ENCODE measurements at places on chromosomes 16 and 17. TPM values are rescaled to one million over a fixed set of nuclear protein-coding genes. Genes with fewer than 3 reads are reported as not detected.

DNA sequence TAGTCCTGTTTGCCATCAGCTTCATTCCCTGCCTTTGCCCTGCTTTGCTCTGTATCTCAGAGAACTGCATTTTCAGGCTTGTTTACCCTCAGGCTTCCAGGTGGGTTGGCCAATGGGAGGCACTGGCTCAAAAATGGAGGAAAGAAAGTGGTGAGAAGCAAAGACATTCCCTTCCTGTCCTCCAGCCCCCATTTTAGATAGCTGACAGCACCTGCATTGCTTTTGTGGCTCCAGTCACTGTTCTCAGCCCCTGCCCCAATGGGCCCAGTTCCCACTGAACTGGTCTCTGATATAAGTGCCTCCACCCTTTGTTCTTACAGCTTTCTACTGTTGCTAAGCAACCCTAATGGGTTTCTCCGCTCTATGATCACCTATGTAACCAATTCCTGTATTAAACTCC is 19.4 kb upstream of the SDK2 start:
- no peaks in the 10 kb centered on the region for H3K27me3 ChIP-seq
- H3K27ac ChIP-seq, result no peak overlapping the region
- no peak for DNase-seq
- H3K4me1 ChIP-seq, result no peaks in the 10 kb centered on the region

GRCh38 chr17:31900877-31901276 is 631 bp downstream of the UTP6 start:
- peak overlapping the region; percentile 71 for H3K4me3 ChIP-seq
- DNase-seq, result no peak
- peaks cover 5% of the 10 kb centered on the region for H3K4me1 ChIP-seq
- H3K27me3 ChIP-seq, result no peaks in the 10 kb centered on the region
- H3K36me3 ChIP-seq, result peaks cover 3% of the 10 kb centered on the region
- H3K27ac ChIP-seq, result no peak overlapping the region

- peak; percentile 17 for DNase-seq
- no peak overlapping the region for H3K4me3 ChIP-seq
- peaks cover 8% of the 10 kb centered on the region for H3K36me3 ChIP-seq
- no peak overlapping the region for H3K27ac ChIP-seq
- H3K4me1 ChIP-seq, result no peaks in the 10 kb centered on the region
These were observed 22.9 kb upstream of the PHAF1 start for GRCh38 chr16:67086822-67087221.

The RCVRN gene
- total RNA-seq, result not detected

DNA sequence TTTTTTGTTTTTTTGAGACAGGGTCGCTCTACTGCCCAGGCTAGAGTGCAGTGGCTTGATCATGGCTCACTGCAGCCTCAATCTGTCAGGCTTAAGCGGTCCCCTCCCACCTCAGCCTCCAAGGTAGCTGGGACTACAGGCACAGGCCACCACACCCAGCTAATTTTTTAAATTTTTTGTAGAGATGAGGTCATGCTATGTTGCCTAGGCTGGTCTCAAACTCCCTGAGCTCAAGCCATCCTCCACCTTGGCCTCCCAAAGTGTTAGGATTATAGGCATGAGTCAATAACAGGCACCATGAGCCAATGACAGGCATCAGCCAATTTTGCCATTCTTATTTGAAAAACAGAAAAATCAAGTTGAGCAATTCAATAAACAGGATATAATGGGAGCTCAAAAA is 125.0 kb downstream of the SPAG9 start:
- H3K36me3 ChIP-seq, result peaks cover 12% of the 10 kb centered on the region
- no peaks in the 10 kb centered on the region for H3K4me1 ChIP-seq
- H3K27ac ChIP-seq, result no peak overlapping the region
- H3K27me3 ChIP-seq, result no peaks in the 10 kb centered on the region
- no peak overlapping the region for H3K4me3 ChIP-seq

The MPV17L gene
- total RNA-seq, result 0.22 TPM

The RHBDL3 gene
- total RNA-seq, result not detected

DNA sequence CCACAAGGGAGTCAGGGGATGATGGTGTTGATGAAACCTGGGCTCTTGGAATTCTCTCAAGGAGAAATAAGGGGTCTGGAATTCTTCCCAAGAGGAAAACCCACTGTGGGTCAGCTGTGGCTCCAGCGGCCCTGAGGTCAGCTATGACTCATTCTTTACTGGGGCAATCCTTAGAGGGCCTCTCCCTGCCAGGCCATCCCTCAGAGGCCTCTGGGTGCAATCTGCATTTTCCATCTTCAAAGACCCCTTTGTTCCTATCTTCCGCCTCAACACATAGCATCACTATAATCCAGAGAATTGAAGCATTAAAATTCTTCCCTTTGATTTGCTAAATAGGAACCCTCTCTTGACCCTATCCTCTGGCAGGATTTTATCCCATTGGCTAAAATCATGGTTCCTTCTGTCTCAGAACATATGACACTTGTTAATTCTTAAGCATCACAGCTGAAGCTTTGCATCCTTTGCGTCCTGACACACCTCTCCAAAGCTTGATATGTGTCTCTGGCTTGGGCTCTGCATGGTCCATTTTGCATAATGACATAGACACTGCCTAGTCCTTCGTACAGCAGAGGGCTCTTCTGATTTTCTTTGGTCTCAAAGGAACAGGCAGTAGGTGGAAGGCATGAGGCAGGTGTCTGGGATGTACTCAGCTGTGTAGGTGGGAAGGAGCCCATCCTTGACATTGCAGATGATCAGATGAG is 4.4 kb upstream of the KRT37 start:
- H3K27me3 ChIP-seq, result peaks cover 3% of the 10 kb centered on the region
- no peaks in the 10 kb centered on the region for H3K4me1 ChIP-seq
- no peak for DNase-seq
- H3K4me3 ChIP-seq, result no peak overlapping the region
- no peaks in the 10 kb centered on the region for H3K36me3 ChIP-seq

- H3K4me3 ChIP-seq, result no peak overlapping the region
- no peak overlapping the region for H3K27ac ChIP-seq
- DNase-seq, result no peak
- no peaks in the 10 kb centered on the region for H3K27me3 ChIP-seq
- H3K4me1 ChIP-seq, result peaks cover 8% of the 10 kb centered on the region
- no peaks in the 10 kb centered on the region for H3K36me3 ChIP-seq
These were observed 8.7 kb downstream of the FMNL1 start for GRCh38 chr17:45230410-45230786.

DNA sequence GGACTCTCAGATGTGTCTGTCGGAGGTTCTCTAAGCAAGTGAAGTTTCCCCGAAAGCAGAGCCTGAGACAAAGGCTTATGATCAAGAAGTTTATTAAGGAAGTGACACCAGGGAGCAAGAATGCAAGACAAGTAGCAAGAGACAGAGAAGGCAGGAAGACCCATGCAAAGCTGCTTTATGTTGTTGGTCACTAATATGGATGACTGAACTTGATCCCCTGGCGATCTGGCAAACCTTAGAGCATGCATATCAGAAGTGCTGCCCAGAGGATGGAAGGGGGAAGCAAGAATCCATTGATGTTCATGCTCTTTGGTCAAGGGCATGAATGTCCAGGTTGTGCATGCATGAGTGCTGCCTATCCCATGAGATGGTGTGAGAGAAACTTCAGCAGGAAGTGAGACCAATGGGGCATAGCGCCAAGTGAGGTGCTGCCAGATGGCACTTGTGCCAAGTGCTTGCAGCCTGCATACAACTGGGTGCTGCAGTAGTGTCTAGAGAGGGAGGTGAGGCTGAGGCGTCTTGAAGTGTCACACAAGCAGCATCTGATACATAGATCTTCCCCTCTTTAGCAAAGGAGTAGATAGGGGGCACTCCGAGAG is 176.5 kb downstream of the SALL1 start:
- H3K27me3 ChIP-seq, result no peaks in the 10 kb centered on the region
- H3K4me1 ChIP-seq, result no peaks in the 10 kb centered on the region
- no peaks in the 10 kb centered on the region for H3K36me3 ChIP-seq
- no peak overlapping the region for H3K27ac ChIP-seq
- no peak for DNase-seq

DNA sequence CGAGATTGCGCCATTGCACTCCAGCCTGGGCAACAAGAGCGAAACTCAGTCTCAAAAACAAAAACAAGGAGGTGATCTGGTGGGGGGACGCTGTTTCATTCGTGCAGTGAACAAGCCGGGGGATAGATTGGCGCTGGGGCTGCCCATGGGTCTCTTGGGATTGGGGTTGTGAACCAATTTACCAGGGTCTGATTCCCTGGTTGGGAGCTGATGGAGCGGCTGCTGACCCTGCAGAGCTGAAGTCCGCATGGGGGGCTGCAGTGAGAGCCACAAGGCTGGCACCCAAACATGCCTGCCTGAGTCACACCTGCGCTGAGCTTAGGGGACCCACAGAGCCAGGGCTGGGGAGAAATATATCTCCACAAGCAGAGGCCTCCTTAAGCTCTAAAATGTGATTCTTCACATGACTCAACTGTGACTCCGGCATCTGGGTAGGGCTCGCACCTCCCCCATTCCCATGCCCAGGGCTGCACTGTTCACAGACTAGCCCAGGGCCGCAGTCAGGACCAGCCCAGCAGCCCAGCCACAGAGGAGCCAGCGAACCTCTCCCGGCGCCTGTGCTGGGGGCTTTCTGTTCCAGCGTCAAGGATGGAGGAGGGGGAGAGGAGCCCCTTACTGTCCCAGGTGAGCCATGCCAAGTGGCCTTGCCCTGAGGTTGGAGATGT is 5.0 kb downstream of the TSPAN10 start:
- peaks cover 4% of the 10 kb centered on the region for H3K27me3 ChIP-seq
- H3K4me1 ChIP-seq, result peaks cover 4% of the 10 kb centered on the region
- H3K4me3 ChIP-seq, result no peak overlapping the region
- no peak overlapping the region for H3K27ac ChIP-seq
- no peaks in the 10 kb centered on the region for H3K36me3 ChIP-seq

DNA sequence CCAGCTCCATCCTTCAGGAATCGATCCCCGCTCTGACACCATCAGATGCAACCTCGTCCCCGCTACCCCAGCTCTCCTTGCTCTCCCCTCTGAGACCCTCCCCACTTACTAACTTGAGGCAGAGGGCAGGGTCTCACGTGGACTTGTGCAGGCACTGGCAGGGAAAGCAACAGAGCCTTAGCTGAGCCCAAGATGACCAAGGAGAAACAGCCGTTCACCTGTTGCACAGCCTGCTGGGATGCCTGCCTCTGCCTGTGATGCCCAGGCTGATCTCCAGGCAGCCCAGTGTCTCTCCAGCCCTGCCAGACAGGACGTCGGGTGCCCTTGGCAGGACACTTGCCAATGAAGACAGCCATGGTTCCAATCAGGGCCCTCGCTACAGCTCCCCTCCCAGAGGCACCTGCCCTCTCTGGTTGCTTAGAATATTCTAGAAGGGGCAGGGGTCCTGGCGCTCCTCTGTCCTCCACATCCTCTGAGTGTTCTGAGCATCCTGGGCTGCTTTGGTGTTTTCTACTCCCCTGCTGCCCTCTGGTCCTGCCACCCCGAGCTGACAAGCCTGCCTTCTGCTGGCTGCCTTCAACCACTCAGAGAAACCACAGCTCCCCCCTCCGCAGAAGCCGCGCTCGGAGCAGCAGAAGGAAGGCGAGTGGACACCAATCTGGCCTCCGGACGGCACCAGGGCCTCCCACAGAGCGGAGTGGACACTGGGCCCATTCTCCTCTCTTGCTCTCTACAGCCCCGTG is 6.7 kb downstream of the CEP295NL start:
- DNase-seq, result no peak
- peaks cover 2% of the 10 kb centered on the region for H3K36me3 ChIP-seq
- H3K4me3 ChIP-seq, result no peak overlapping the region
- H3K4me1 ChIP-seq, result no peaks in the 10 kb centered on the region

- H3K36me3 ChIP-seq, result no peaks in the 10 kb centered on the region
- H3K27me3 ChIP-seq, result peaks cover 14% of the 10 kb centered on the region
- no peak overlapping the region for H3K4me3 ChIP-seq
- no peak overlapping the region for H3K27ac ChIP-seq
These were observed 1.2 kb upstream of the PRR35 start for GRCh38 chr16:559021-559380.

DNA sequence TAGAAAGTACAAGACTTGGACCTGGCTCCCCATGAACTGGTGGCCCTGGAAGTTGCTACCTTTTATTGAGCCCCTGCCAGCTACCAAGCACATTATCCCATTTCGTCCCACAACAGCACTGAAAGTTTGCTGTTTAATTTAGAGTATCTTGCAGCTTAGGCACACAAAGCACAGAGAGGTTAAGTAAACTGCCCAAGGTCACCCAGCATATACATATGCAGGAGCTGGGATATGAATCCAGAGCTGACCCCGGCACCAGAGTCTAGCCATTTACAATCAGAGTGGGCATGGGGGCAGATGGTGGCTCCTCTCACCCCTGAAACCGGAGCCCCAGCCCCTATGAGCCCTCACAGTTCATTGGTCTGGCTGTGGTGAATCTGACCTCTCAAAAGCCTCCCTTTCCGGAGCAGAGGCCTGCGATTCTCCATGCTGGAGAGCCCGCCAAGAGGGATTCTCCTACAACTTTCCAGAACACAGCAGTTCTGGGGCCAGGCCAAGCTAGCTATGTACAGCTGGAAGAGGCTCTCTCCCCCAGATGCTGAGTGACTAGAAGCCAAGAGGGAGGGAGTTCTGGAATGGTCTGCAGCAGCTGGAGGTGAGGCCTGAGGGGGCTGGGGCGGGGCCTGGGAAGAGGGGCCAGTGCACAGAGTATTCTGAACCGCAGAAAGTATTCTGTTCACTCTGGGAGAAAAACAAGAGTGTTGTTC is 58.3 kb downstream of the SREBF1 start:
- peaks cover 25% of the 10 kb centered on the region for H3K4me1 ChIP-seq
- no peak overlapping the region for H3K27ac ChIP-seq
- no peak overlapping the region for H3K4me3 ChIP-seq

GRCh38 chr17:7318121-7318860 is 3.1 kb upstream of the GPS2 start:
- H3K4me1 ChIP-seq, result peaks cover 22% of the 10 kb centered on the region
- no peak overlapping the region for H3K4me3 ChIP-seq
- DNase-seq, result no peak
- no peak overlapping the region for H3K27ac ChIP-seq

The ASGR1 gene
- 14.0 TPM for total RNA-seq

- no peak overlapping the region for H3K4me3 ChIP-seq
- H3K36me3 ChIP-seq, result no peaks in the 10 kb centered on the region
- H3K27ac ChIP-seq, result no peak overlapping the region
- peaks cover 2% of the 10 kb centered on the region for H3K27me3 ChIP-seq
- DNase-seq, result no peak
These were observed 60.5 kb downstream of the TMEM132E start for GRCh38 chr17:34639706-34640425.

GRCh38 chr17:60664022-60664421 is 13.6 kb upstream of the BCAS3 start:
- DNase-seq, result no peak
- H3K4me3 ChIP-seq, result no peak overlapping the region
- H3K27ac ChIP-seq, result no peak overlapping the region

- no peaks in the 10 kb centered on the region for H3K36me3 ChIP-seq
- H3K27ac ChIP-seq, result no peak overlapping the region
- no peak overlapping the region for H3K4me3 ChIP-seq
- no peak for DNase-seq
- H3K4me1 ChIP-seq, result peaks cover 14% of the 10 kb centered on the region
These were observed 127.0 kb upstream of the CIBAR2 start for GRCh38 chr16:85239239-85239638.

DNA sequence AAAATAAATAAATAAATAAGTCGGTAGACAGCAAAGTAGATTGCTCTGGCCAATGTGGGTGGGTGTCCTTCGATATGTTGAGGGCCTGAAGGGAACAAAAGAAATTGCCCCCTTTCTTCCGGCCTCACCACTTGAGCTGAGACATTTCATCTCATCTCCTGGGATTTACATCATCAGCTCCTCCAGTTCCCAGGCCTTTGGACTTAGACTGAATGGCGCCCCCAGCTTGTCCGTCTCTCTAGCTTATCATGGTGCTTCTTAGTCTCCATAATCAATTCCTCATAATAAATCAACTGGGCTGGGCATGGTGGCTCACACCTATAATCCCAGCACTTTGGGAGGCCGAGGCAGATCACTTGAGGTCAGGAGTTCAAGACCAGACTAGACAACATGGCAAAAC is 13.8 kb upstream of the HAP1 start:
- H3K4me3 ChIP-seq, result no peak overlapping the region
- H3K27ac ChIP-seq, result no peak overlapping the region
- H3K36me3 ChIP-seq, result peaks cover 3% of the 10 kb centered on the region
- DNase-seq, result no peak
- no peaks in the 10 kb centered on the region for H3K4me1 ChIP-seq

All from endothelial cell of umbilical vein (primary cell).